ENCODE measurements at places on chromosomes 2 and 18.

GRCh38 chr2:27412419-27413152, 3.2 kb upstream of the PPM1G start:
- DNase-seq, result no peak

GRCh38 chr2:75099521-75099922, 99.8 kb downstream of the TACR1 start:
- DNase-seq, result no peak

- no peak for DNase-seq
Measured at GRCh38 chr2:106575955-106576354, 88.8 kb downstream of the CD8B2 start.

- no peak for DNase-seq
Measured at GRCh38 chr2:235170536-235171521, 219.0 kb downstream of the SH3BP4 start.

- no peak for DNase-seq
Measured at GRCh38 chr2:54077088-54077900, 38.1 kb upstream of the ACYP2 start.

- no peak for DNase-seq
Measured at GRCh38 chr2:205752924-205753323, 70.6 kb downstream of the NRP2 start.

DNA sequence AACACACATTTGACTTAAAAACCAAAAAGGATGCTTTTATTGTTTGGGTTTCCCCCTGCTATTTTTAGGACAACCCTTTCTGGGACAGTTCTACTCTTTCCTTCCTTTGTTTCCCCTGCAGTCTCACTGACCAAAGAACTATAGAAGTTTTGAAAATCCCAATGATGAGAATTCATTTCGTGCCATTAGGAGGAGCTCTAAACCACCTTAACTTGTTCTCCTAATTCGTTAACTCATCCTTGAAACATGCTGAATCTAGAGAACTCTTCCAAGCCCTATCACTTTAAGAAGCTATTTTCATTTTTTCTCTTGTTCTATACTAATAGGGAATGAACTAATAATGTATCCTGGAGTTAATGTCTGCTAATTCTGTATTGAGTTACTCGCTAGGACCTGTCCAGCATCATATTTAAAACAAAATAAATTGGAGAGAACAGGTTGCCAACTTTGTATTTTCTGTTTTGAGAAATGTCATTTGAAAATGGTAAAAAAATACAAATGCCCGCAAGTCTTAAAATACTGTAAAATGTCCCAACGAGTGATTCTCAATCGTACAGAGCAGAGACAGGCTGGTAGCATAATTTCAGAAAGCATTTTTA, 62.9 kb downstream of the AFTPH start:
- DNase-seq, result no peak

GRCh38 chr2:103138123-103138901, 376.5 kb downstream of the TMEM182 start:
- DNase-seq, result no peak

DNA sequence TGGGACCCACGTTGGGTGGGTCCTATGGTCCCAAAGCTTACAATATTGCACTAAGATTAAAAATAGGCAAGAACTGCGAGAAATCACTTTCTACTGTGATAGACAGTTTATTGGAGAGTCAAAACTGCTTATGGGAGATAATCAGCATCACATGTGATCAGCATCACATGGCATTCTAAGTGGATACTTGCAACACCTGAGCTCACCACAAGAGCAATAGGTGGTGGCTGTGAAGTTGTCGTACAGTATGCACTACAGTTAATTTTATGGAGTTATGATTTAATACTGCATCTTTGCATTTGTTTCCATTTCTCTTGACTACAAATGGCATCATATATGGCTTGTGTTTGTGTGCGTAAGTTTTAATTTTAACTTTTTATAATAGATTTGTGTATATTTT, 11.6 kb downstream of the PNO1 start:
- DNase-seq, result no peak

GRCh38 chr2:13745330-13745729, 887.2 kb upstream of the LRATD1 start:
- DNase-seq, result no peak

- DNase-seq, result no peak
Measured at GRCh38 chr2:6945087-6945813, 28.0 kb downstream of the RNF144A start.

- DNase-seq, result no peak
Measured at GRCh38 chr2:101521487-101521886, 46.6 kb upstream of the RFX8 start.

- DNase-seq, result no peak
Measured at GRCh38 chr2:145653553-145653952, 1133.6 kb upstream of the ZEB2 start.

- DNase-seq, result peak; percentile 57
Measured at GRCh38 chr2:101823347-101823791, 125.9 kb downstream of the MAP4K4 start.

GRCh38 chr2:20452551-20452950, 5.7 kb downstream of the RHOB start:
- no peak for DNase-seq

DNA sequence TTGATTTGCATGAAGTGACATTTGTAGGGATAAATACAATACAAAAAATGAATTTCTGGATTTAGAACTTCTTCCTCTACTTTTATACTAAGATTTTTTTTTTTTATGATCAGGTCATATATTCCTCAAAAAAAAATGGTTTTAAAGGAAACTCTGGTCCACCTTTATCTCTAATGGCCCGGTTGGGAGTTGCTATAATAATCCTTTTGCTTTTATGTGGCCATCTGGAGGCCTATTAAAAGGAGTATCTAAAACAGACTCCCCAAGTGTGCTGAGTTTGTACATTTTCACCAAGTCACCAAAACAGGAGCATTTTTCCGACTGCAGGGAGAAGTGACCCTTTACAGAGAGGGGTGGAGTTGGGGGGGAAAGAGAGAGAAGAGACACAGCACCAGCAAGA, 329.2 kb upstream of the FIGN start:
- DNase-seq, result no peak

DNA sequence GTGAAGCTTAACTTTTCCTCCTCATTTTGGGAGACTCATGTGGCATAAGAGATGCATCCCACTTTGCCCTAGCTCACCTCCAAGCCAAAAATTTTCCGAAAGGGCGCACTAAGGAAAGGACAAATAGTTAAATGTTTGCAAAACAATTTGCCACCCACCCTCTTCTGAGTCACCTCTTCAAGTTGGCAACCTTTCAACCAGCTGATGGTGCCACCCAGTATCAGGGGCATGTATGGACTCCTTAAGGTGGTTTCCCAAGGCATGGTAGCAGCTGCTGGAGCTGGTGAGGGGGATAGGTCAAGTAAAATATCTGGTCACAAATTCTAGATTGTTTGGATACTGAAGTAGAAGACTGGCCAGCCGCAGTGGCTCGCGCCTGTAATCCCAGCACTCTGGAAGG, 17.2 kb upstream of the ITGAV start:
- DNase-seq, result no peak

GRCh38 chr2:118460425-118460824, 372.2 kb downstream of the INSIG2 start:
- no peak for DNase-seq

- no peak for DNase-seq
Measured at GRCh38 chr2:226583715-226584114, 215.9 kb downstream of the IRS1 start.

GRCh38 chr2:104405623-104406022, 448.3 kb upstream of the POU3F3 start:
- no peak for DNase-seq

GRCh38 chr2:72630767-72631166, 195.1 kb downstream of the EXOC6B start:
- DNase-seq, result no peak

DNA sequence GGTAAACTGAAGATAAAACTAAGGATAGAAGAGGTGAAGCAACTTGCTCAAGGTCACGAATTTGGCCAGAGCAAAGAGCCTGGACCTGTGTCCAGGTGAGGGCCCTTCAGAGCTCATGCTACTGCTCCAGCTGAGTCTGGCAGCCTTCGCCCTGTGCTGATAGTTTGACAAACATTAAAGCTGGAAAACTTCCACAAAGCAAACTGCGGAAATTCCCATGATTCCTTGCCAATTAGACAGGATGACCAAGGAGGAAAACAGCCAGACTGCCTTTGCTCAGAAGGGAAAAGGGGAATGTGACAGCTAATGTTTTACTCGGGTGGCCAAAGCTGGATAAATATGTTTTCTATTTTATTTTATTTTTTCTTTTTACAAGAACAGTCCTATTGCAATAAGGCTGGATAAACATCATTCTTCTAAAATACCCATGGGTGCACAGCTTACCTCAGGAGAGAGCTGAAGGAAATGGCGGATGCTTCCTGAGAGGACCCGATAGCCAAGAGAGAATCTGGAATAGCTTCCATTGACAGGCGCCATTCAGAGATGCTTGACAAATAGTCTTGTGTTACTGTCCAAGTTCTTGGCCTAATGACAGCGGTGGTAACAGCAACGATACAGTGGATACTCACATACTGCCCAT, 5.3 kb upstream of the CTAGE1 start:
- no peak for DNase-seq

DNA sequence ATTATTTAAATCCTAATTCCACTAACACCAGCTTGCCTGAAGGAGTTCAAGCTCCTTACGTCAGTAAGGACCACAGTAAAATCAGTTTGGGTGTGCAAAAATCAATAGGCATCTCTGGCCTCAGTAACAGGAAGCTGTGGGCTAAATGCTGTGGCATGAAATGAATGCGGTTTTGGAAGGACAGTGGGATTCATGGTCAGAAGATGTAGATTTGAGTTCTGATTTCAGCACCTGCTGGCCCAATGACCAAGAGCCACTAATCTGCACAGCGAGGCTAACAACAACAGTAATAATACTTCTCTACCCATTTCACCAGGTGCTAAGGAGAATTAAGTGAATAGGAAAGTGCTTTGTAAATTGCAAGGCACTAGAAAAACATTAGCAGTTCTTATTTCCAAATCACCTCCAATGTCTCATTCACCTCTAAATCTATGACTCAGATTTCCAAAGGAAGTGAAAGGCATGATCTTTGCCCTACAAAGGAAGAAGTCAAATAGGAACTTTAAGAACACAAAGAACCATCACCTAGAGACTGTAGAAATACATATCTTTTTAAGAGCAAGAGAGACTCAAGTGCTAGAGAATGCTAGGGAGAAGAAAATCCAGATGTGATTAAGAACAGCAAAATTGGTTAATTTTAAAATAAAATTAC, 172.6 kb downstream of the ANKRD44 start:
- no peak for DNase-seq

DNA sequence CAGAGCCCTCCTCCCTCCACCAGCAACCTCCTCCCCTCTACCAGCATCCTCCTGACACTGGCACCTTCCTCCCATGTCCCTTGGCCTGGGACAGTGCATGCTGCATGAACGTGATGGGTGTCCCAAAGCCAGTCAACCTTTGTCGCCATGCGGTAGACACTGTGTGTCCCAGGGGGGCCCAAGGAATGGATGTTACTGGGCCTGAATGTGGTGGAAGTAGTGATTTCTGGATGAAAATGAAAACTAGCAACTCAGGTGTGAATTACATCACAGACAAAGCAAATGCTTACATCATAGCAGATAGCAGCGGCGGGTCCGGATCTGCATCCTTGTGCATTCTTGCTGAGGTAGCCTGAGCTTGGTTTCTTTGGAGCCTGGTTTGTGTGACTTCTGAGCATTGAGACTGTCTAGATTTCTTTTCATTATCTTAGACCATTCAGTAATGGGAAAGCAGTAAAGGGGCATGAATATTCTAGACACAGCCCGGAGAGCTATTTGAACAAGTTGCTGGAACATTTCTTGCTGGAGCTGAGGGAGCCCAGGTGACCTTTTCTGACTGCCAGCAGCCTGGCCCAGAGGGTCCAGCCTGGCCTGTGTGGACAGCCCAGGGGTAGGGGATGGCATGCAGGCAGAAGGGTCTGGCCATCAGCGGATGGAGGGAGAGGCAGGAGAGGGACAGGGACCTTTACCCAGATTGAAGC, 100.4 kb downstream of the FAM210A start:
- no peak for DNase-seq

DNA sequence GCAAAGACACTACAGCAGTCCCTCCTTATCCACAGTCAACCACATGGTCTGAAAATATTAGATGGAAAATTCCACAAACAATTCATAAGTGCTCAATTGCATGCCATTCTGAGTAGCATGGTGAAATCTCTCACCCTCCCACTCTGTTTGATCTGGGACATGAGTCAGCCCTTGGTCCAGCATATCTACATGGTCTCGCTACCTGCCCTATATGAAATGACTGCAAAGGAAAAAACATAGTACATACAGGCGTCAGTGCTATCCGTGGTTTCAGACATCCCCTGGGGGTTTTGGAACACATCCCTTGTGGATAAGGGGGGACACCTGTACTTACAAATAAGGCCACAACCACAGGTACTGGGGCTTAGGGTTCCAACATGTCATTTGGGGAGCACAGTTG, 73.7 kb downstream of the CABLES1 start:
- no peak for DNase-seq

- no peak for DNase-seq
Measured at GRCh38 chr2:105239924-105240323, 1.6 kb upstream of the GPR45 start.

- no peak for DNase-seq
Measured at GRCh38 chr2:535222-535621, 142.0 kb downstream of the TMEM18 start.

DNA sequence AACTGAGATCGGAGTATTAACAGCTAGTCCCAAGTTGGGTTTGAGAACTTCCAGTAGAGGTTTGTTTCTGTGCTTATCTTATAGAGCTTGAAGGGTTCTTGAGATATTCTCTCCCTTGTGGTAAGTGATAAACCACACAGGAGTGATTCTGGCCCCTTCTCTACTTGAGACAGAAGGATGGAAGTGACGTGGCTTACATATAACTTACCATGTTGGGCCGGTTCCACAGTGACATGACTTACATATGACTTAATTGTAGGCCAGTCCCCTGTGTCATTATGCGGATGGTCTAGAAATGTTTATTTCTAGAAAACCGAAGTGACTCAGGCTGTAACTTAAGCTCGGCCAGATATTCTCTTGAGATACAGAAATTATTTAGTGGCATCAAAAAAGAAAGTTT, 62.7 kb downstream of the TRAPPC12 start:
- no peak for DNase-seq

- peak; percentile 13 for DNase-seq
Measured at GRCh38 chr2:56183643-56184499, at the start of gene CCDC85A. Gene CCDC85A (plus strand): TSS chr2:56183990. CDS start chr2:56184625, 635 bp downstream.
